GM23248 (cell line): ENCODE measurements at places on chromosomes 16 and 17.
A peak's percentile ranks its signal among the peaks of the same experiment; 100 is the strongest.

- no peak for DNase-seq
Measured at GRCh38 chr16:80327740-80328139, 213.1 kb upstream of the DYNLRB2 start.

DNA sequence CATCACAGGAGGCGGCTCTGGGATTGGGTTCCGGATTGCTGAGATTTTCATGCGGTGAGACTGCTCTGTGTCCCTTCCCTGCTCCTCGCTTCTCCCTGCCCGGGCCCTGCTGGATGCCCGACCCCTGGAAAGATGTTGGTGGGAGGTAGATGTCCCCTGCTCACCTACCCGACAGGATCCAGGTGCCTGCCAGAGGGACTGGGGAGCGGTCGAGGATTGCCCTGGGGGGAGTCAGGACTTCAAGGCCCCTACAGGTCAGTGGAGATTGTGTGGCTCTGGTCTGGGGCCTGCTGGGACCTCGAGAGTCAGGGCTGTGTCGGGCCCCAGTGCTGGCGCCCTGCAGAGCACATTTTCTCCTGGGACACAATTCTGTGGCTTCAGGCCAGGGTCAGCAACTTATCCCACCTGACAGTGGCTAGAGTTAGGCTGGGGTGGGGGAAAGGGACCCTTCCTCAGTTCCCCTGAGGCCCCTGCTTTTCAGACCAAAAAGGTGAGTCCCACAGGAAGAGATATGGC lies 3.3 kb downstream of the DECR2 start:
- DNase-seq = no peak

DNA sequence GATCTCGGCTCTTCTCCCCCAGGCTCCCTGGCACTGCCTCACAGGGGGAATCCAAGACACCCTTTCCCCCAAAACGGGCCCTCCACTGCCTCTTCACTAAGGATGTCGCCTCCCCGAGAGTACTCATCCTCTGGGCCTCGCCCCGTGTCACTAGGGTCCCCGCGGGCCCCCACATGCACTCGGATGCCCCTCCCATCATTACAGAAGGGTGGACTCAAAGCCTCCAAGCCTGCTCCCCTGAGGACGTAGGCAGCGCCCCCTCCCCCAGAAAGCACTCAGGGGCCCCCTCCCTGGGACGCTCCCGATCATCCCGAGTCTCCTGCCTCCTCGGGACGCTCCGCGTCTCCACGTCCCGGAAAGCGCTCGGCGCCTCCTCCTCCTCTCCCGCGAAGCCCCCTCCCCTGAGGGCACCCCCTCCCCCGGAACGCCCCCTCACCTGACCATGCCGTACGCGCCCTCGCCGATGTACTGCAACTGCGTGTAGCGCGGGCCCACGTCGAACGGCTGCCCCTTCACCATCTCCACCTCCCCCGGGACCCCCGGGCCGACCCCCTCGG lies 338 bp downstream of the MAPK3 start:
- DNase-seq = peak; percentile 40

DNA sequence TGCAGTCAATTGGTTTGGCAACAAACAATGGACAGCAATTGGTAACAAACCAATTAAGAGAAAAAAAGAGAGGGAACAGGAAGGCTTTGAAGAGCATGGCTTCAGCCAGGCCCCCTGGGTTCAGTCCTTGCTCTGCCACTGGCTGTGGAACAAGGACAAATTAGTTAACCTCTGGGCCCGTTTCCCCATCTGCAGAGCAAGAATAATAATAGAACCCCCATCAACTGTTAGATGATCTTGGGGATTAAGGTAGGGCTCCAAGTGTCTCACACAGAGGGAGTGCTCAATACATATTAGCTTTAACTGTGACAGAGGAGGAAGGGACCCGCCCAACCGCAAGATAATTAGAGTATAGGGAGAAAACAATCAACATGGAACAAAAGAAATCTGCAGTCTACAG lies 55.2 kb downstream of the PECAM1 start:
- DNase-seq = no peak

- DNase-seq = no peak
Measured at GRCh38 chr16:4925791-4926190, 11.2 kb downstream of the PPL start.

DNA sequence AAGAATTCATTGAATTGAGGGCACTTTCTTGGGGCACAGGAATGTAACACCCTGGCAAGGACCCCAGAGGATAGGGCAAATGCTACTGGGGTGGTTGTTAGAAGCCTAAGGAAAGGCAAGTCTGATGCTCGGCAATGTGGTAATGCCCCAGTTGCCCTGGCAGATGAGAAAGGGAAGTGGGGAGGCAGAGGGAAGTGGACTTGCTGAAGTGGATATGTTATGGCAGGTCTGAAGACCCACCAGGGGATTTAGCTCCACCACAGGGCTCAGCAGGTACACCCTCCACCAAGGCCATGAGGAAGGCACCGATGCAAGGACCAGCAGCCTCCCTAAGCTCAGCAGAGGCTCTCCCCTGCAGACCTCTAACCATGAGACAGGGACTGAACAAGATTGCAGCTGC lies 184.8 kb downstream of the IRX5 start:
- DNase-seq = no peak

GRCh38 chr16:19245326-19245925 lies 40.1 kb upstream of the CLEC19A start:
- no peak for DNase-seq

DNA sequence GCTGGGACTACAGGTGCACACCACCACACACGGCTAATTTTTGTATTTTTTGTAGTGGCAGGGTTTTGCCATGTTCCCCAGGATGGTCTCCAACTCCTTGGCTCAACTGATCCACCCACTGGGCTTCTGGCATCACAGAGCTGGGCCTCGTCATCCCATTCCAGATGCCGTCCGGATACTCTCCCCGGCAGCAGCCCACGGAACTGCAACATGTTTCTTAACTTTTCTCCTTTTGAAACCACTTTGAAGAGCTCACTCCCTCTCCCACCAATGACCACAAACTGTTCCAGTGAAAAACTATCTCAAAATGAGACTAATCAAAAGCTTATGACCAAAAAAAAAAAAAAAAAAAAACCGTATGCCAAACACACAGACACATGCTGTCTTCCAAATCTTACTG lies 17.6 kb downstream of the PEMT start:
- no peak for DNase-seq

DNA sequence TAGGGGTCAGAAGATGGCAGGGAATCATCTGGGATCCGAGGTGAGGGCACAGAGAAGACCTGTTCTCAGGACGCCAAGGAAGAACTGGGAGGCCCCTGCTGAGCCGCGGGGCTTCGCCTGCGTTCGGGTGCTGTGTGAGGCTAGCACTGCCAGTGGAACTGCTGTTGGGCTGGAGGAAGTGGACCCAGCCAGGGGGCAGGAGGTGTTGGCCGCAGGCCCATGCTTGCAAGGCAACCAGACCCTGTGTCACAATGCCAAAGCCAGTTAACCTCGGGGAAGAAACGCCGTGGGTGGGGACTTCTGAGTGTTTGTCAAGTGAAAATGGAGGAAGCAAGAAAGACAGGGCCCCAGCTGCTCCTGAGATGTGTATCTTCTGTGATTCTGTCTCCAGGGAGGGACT lies 185.5 kb downstream of the LGALS9B start:
- no peak for DNase-seq

DNA sequence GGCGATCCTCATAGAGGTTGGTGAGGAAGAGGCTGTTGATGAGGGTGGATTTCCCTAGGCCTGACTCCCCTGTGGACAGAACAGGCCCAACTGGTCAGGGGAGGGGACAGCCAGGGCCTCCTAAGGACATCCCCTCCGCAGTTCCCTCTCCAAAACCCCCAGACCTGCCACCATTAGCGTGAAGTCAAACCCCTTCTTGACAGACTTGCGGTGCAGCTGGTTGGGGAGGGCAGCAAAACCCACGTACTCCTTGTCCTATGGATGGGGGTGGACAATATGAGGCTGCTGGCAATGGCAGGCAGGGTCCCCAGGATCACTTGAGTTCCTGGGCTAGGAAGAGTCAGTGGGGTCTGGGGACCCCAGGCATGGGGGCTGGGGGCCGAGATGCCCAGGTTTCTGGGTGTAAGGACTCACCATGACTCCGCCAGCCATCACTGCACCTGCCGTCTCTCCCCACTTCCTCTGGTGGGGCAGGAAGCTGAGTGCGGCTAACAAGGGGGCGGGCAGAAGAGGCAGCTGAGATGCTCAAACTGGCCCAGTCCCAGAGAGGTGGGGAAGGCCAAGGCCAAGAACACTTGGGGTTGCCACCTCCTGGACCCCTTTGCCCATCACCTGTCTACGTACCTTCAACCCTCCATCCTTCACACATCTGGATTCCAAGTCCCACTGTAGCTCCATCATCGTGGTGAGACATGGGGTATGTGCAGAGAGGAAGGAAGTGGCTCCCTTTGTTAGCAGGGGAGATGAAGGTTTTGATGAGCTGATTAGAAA lies at the start of gene SEPTIN1:
SEPTIN1 (minus strand) TSS at position 451 of the 771 bp plus-strand sequence; CDS start at position 432, 19 bp downstream.
- DNase-seq = no peak

GRCh38 chr16:58459344-58460218 lies 40.4 kb upstream of the NDRG4 start:
- peak; percentile 76 for DNase-seq

- no peak for DNase-seq
Measured at GRCh38 chr17:65913326-65913850, 278.5 kb downstream of the CEP112 start.

GRCh38 chr17:338442-339192 lies 14.0 kb downstream of the RPH3AL start:
- no peak for DNase-seq

- DNase-seq = no peak
Measured at GRCh38 chr17:81114351-81115093, 50.8 kb upstream of the PVALEF start.

DNA sequence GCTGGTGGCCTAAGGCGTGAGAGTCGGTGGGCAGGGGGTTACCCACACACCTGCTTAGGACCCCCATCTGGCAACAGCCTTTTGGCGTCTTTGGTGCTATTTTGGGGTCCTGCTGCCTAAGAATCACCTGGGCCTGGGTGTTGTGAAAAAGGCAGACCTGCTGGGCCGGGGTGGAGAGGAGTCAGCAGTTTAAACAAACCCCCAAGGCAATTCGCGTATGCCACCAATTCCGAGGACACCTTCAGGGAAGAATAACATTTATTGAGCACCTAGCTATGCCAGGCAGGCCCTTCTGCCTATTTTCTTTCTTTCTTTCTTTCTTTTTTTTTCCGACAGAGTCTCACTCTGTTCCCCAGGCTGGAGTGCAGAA lies 53.9 kb upstream of the TOB1 start:
- no peak for DNase-seq

DNA sequence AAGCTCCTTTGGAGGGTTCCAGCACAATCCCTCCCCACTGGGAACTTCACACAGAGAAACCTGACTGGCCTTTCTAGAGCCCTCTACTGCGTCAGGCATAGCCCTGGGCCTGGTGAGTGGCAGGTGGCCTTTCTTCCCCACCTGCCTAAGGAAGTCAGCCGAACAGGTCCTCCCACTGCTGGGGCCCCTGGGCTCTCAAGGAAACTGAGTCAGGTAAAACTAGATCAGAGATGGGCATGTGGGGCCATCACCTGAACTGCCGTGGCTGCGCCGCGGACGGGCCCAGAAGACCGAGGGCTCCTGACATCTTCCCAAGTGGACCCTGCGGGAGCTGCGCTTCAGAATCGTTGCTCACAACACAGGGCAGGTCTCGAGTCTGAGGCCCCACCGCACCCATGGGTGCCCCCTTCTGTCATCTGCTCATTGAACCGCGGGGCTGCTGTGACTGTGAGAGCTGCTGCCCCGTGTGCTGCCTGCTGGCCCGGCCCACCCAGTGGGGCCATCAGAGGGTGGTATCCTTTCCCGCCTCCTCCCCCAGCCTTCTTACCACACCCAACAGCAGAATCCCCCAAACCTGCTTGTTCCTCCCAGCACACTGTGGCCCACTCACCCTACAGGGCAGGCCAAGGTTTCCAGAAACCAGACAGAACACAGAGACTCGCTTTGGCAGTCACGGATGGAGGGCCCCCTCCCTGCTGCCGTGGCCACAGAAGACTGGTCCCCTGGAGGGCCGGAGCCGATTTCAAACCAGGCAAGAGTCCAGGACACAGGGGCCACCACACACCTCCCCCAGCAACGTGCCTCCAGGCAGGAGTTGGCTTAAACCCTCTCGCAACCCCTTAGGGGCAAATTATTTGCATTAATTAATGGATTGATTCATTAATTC lies 81.1 kb downstream of the TBC1D16 start:
- no peak for DNase-seq

DNA sequence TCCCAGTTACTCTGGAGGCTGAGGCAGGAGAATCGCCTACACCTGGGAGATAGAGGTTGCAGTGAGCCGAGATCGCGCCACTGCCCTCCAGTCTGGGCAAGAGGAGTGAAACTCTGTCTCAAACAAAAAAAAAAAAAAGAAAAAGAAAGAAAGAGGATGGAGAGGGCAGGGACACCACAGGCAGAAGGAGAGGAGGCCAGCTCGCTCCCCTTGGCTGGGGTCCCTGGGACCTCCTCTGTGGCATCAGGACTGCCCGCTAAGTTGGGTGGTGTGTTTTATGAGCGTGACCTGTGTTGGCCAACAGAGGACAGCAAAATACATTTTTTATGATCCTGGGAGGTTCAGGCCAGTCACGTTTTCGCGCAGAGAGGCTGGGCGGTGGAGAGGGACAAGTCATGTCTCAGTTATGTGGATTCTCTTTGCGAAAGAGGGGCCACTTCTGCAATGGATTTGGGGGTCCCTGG lies 229.6 kb downstream of the MRTFB start:
- DNase-seq = peak; percentile 96

- peak; percentile 33 for DNase-seq
Measured at GRCh38 chr17:7063518-7064094, 16.4 kb downstream of the CLEC10A start.

DNA sequence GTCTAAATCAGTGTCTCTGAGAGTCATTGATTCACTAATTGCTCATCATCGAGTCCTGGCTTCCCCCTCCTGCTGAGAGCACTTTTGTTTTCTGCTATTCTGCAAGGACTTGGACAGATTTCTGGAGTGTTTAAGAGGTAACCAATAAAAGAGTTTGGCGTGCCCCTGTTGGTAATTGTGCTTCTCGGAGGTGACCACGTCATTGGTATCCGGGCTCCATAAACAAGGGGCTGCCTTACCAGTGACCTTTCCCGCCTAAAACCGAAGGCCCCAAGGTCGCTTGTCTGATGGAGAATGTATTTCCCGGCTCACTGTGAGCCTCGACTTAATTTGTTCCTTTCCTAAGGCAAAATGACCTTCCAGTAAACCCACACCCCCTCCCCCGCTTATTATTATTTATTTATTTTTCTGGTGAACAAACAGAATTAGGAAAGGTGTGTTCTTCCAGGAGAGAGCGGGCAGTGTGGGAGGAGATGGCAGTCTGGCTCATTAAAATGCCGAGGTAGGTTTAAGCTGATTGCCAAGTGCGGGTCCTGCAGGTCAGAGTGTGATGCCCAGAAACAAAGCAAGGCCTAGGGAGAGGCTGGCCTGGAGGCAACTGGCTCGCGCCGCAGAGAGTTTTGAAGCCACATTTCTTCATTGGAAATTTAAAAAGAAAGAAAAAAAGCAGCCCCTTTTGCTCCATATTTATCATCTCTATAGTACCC lies 30.2 kb downstream of the MSI2 start:
- DNase-seq = no peak
